ENCODE measurements at places on chromosomes 6 and 20.

DNA sequence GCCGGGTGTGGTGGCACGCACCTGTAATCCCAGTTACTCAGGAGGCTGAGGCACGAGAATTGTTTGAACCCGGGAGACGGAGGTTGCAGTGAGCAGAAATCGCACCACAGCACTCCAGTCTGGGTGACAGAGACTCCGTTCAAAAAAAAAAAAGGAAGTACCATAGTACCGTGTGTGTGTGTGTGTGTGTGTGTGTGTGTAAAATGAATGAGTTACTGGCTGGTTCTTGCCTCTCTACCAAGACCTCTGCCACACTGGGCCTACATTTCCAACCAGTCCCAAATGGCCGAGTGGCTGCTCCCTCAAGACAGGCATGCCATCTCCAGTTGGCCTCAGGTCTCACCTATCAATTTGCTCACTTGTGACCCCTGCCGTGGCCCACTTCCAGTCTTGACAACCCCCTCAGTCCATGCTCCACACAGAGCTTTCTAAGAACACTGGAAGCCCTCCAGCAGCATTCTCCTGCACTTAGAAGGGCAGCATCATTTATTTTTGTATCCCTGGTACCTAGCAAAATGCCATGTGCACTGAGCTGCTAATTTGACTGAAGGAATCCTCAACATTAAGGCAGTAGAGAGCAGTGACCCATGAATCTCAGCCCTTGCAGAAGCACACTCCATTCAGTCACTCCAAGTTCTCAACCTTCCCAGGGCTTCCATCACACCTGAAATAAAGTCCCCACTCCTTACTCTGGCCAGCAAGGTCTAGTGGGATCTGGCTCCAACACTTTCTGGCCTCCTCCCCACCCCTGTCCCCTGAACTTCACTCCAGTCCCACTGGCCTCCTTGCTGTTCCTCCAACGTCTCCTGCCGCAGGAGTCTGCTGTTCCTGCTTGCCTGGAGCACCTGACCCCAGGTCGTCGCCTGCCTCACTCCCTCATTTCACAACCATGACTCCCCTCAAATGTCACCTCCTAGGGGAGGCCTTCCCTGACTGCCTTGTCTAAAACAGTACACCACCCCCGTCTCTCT lies 29.9 kb downstream of the COX4I2 start:
- peak; percentile 43 for DNase-seq

DNA sequence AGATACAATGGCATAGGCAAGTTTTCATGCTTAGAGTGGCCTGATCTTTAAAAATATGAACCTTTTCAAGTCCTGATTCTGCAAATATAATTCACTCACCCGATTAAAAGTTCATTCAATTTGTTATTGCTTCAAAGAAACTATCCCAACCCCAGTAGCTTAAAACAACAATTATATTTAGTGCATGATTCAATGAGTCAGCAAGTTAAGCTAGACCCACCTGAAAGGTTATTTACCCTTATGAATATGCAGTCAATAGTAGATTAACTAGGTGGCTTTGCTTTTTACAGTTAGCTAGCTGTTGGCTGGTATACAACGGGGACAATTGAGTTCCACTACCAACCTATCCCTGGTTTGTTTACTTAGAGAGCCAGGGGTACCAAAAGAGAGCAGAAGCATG lies 95.6 kb upstream of the ANKEF1 start:
- no peak for DNase-seq

GRCh38 chr6:98484696-98485095 lies 349.7 kb upstream of the POU3F2 start:
- DNase-seq: no peak

DNA sequence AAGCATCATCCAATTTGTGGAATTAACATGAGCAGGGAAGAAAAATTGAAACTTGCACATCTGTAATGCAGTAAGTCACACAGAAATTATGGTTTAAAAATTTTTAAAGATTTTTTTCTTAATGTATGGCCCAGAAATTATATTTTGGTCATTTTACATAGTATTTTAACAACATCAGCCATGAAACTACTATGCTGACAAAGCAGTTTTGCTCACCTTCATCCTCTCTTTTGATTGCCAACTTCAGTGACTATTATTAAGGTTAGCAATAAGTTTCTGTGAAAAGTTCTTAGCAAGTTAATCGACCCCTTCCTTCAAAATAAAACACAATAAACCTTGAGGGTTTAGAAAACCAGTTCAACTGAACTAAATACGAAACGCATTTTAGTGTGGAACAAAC lies 1347.0 kb downstream of the EPHA7 start:
- no peak for DNase-seq

DNA sequence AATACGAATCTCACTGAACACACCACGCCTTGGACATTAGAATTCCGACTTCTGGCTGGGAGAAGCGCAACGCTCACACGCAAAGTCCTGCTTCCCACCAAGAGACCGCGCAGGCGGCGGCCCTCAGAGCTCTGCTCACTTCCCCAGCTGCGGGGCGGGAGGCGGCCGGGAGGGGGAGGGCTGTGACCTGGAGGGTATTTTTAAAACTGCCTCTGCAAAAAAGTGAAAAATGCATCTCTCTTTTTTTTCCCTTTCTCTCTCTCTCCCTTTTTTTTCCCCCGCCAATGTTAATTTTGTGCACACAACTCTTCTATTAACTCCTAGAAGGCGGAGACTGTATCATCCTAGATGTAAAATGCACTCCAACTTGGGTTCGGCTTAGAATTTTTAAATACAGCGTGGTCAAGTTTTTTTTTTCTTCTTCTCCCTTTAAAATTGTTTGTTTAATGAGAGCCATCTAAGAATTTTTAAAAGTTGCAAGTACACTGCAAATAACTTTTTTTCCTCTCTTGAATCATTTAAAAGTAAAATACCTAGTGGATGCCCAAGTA lies 66.4 kb downstream of the STX11 start:
- DNase-seq: no peak

- no peak for DNase-seq
These were observed 29.1 kb downstream of the SLC13A3 start for GRCh38 chr20:46622165-46622564.

DNA sequence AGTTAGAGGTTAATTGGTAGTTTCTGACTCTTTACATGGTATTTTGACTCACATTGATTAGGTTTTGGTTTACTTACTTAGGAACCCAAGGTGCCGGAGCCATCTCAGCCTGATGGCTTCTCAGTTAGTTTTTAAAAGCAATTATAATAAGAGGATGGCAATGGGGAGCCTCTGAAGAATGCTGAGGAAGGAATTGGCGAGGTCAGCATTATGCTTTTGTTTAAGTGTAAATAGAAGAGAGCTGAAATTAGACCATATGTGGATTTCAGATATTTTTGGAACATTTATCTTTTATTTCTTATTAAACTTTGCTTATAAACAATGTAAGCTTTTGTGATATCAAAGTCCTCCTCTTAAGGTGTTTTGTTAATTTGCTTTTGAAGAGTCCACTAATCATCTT lies 77.8 kb downstream of the PLCB4 start:
- DNase-seq: no peak

GRCh38 chr20:63778034-63778752 lies 38.6 kb downstream of the SLC2A4RG start:
- DNase-seq: no peak

All from mucosa of descending colon (tissue), 3 donors.